Mammary epithelial cell (primary cell): ENCODE measurements at places on chromosomes 7 and 10. TPM values are rescaled to one million over a fixed set of nuclear protein-coding genes. Genes with fewer than 3 reads are reported as not detected.
A peak's percentile ranks its signal among the peaks of the same experiment; 100 is the strongest.

DNA sequence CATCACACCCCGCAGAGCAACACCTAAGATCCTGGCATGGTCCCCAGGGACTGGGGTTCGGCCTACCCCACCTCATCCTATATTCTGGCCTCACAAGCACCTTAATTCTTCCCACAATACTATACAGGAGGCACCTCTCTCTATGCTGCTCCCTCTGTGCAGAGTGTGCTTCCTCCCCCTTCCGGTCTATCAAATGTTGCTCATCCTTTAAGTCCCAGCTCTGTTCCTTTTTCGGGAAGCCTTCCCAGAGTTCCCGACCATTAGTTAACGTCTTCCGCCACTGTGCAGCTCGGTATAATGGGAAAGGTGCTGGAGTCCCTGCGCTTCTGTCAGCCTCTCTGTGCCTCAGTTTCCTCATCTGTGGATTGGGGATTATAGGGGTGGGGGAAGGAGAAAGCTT lies 21.8 kb downstream of the PALD1 start:
- DNase-seq = no peak

DNA sequence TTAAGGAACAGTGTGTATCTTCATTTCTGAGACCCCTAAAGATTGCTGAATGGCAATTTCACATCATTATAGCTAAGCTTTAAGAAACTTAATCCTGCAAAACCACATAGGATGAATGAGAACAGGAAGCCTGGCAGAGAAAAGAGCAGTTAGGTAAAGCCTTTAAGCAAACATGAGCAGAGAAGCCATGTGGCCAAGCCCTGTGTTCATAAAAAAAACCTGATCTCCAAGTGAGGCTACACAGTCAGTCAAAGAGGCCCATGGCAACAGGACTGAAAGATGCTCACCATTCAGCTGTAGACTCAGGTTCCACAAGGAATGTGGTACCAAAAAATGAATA lies 9.3 kb downstream of the LIPA start:
- no peak for DNase-seq

- DNase-seq = no peak
These were observed 22.8 kb downstream of the LRRC17 start for GRCh38 chr7:102935450-102936115.

GRCh38 chr10:4249841-4250586 lies 465.0 kb upstream of the KLF6 start:
- peak; percentile 98 for DNase-seq

- DNase-seq = no peak
These were observed 338.0 kb upstream of the KIAA1217 start for GRCh38 chr10:23870651-23871610.

DNA sequence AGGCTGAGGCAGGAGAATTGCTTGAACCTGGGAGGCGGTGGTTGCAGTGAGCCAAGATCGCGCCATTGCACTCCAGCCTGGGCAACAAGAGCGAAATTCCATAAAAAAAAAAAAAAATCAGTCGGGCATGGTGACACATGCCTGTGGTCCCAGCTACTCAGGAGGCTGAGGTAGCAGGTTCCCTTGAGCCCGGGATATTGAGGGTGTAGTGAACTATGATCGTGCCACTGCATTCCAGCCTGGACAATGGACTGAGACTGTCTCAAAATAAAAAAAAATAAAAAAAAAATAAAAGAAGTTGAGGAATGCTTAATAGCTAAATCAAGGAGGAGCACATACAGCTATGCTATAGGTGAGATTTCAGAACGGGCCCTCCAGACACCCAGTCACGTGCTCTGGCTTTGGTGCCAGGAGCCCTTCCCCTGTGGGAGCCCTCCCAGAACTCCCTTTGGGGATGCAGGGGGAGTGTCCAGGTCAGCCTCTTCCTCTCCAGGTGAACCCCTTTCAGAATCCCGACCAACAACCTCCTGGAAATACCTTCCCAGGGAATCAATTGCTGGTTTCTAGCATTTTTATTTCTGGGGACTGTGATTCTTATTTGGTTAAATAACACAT lies 42.9 kb upstream of the CTBP2 start:
- no peak for DNase-seq

- DNase-seq = no peak
These were observed 39.6 kb upstream of the ANK3 start for GRCh38 chr10:60429084-60429849.

- no peak for DNase-seq
These were observed 5.3 kb downstream of the BPGM start for GRCh38 chr7:134651991-134652390.

GRCh38 chr7:2720024-2720423 lies 32.0 kb downstream of the AMZ1 start:
- no peak for DNase-seq

GRCh38 chr7:22765609-22766008 lies 38.6 kb downstream of the IL6 start:
- no peak for DNase-seq

DNA sequence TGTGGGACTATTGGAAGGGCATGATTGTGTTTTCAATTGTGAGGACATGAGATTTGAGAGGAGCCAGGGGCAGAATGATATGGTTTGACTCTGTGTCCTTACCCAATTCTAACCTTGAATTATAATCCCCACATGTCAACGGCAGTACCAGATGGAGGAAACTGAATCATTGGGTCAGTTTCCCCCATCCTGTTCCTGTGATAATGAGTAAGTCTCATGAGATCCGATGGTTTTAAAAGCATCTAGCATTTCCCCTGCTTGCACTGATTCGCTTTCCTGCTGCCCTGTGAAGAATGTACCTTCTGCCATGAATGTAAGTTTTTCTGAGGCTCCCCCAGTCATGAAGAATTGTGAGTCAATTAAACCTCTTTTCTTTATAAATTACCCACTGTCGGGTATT lies 1367.1 kb downstream of the XPNPEP1 start:
- DNase-seq = no peak

Gene PDGFA
- 29.2 TPM for polyA plus RNA-seq

Gene TMEM236
- 0.06 TPM for polyA plus RNA-seq

Gene SPDYE16
- polyA plus RNA-seq = not detected

Gene GSTO1
- 209 TPM for polyA plus RNA-seq

Gene POLR2J2
- 0.41 TPM for polyA plus RNA-seq

Gene GLCCI1
- polyA plus RNA-seq = 6.4 TPM

Gene TRIM50
- not detected for polyA plus RNA-seq

Gene TNKS2
- 14.4 TPM for polyA plus RNA-seq
